ENCODE measurements at places on chromosomes 3 and 15.
A peak's percentile ranks its signal among the peaks of the same experiment; 100 is the strongest.

DNA sequence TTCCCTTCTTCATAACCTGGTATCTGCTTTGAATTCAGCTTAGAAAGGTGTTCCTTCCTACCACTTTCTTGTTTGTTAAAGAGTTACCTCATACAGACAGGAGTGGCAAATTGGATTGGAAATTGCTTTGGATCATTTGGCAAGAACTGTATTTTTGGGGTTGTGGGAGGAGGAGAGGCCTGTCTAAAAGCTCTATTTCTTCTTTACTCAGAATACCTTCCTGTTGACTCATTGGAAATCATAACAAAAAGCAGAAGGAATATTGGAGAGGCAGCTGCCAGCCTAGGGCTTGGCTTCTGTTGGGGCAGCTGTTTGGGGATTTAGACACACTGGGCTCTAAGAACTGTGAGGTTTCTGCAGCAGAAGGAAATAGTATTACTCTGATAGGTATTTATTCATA is 14.2 kb downstream of the IQGAP1 start:
- DNase-seq, result peak; percentile 80

- DNase-seq, result no peak
Measured at GRCh38 chr3:168273036-168273435, 177.3 kb upstream of the GOLIM4 start.

DNA sequence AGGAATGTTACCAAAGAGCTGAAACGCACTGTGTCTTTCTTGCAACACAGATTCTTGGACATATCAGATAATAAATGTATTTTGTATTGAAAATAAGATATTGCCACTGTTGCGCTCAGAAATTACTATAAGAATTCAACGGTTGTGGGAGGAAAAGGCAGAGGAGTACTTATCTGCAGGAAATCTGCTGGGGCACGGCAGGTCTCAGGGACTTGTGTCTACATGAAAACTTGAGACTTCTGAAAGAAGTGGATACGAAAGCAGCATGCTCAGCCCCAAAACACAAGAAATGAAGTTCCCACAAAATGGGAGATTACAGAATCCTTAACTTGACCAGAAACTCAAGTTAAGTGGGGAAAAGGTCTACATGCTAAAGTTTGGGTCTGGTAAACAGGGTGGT is 86.5 kb downstream of the IGSF11 start:
- DNase-seq, result no peak

DNA sequence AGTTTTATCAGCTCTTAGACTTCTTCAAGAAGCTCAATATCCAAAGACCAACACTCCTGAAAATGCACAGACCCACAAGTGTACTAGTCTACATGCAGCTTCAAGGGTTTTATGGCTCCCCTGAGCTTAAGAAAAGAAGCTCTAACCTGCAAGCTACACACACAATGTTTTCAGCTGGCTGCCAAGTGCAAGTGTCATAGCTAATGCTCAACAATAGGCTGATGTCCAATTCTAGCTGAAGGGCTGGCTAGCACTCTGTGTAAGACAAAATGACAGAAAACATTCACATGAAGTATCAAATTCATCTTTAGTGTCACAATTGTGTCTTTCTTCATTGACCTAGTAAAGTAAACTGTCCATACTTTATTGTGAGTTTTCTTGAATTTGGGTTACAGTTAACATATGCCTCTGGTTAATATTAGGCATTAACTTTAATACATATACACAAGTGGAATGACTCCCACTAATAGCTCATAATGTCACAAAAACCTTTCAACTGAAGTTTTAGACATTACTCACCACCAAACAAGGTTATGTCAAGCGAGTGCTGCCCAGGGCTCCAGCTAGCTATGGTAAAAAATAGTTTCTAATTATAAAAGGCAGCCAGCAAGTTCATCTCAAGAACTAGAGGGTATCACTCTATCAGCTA is 15.1 kb downstream of the ABI3BP start:
- no peak for DNase-seq

DNA sequence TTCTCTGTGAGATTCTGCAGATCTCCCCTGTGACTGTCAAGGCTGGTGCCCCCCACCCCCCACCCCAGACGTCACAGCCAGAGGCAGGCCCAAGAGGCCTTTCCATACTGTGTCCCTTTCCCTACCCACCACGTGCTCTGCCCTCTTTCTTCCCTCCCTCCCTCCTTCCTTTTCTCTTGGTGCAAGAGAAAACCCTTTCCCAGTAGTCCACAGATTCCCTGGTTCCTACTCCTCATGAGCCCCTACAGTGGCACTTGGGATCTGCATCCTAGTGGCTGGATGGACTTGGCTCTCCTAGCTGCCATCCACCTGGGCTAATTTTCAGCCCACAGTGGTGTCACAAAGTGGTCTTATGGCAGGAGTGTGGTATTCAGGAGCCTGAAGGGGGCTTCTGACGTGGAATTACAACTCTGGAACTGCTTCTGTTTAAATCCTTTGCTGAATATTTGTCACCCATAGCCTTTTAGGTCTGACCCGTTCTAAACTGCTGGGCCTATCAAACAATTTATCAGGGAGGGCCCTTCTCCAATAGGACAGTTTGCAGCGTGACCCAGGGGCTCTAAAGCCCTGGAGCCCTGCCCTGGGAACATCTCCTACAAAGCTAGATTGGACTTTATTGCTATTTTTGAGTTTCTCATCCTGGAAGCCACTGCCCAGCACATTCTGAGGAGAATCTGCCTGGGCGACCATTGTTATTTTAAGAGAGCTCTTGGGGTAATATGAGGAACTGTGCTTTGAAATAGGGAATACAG is 35.3 kb downstream of the KLF13 start:
- DNase-seq, result no peak

DNA sequence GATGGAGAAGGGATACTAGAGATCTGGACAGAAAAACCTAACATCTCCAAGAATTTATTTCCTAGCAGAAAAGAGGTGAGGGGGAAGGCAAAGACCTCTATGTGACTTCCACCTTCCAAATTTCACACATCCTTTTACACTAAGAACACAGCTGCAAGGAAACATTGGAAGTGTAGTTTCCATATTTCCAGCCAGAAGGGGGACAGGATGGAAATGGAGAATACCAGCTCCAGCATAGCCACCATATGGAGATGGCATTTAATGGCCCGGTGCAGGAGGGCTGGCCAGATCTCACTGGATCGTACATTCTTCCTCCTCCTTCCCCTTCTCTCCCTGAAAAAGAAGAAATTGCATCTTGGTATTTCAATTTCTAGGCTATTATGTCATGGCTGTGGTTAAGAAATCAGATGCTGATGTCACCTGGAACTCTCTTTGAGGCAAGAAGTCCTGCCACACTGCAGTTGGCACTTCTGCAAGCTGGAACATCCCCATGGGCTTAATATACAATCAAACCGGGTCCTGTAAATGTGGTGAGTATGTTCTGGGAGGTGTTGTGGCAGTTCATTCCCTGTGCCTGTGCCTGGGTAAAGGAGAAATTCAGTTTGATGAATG is 36.9 kb upstream of the TF start:
- no peak for DNase-seq
